ENCODE measurements at places on chromosomes 7 and 10. TPM values are rescaled to one million over a fixed set of nuclear protein-coding genes. Genes with fewer than 3 reads are reported as not detected.

GRCh38 chr7:46654546-46655443, 733.7 kb upstream of the IGFBP3 start:
- no peak overlapping the region for H3K4me3 ChIP-seq
- no peaks in the 10 kb centered on the region for H3K27me3 ChIP-seq
- DNase-seq, result no peak
- H3K36me3 ChIP-seq, result peaks cover 14% of the 10 kb centered on the region

DNA sequence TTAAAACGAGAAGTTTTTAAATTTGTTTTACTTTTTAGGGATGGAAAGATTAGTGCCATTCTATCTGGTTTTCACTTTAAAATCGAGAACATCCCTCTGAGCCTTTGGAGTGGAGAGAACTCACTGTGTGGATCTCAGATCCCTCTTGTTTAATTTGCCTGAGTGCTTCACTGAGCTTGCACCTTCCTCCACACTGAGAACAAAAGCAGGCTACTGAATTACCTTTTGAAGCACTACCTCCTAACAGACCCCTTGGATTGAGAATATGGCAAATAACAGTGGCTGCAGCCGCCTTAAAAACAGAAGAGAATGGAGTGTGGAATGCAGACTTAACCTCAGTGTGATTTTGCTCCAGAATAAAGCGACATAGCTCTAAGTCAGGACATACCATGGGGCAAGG, 204.7 kb downstream of the CNTNAP2 start:
- no peak overlapping the region for H3K4me3 ChIP-seq
- DNase-seq, result no peak
- H3K4me1 ChIP-seq, result 0 out of 2 replicates have a peak, but pooled peaks cover 4% of the 10 kb centered on the region
- H3K27me3 ChIP-seq, result no peaks in the 10 kb centered on the region
- H3K36me3 ChIP-seq, result no peaks in the 10 kb centered on the region

DNA sequence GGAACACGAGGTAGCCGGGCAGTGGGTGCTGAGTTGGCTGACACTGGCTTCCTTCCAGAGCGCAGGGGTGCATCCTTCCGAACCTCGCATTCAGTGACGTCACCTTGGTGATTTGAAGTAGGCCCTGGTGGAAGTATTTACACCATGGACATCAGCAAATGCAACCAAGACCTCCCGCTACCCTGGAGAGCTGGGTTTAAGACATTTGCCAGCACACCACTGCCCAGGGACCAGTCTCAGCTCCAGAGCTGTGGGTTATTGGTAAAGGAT, 106.4 kb upstream of the GPR26 start:
- peaks cover 11% of the 10 kb centered on the region for H3K4me1 ChIP-seq
- no peak overlapping the region for H3K4me3 ChIP-seq
- H3K27ac ChIP-seq, result no peak overlapping the region
- peaks cover 3% of the 10 kb centered on the region for H3K27me3 ChIP-seq

GRCh38 chr7:143846692-143847091, 55.3 kb downstream of the TCAF1 start:
- peaks cover 2% of the 10 kb centered on the region for H3K36me3 ChIP-seq
- no peaks in the 10 kb centered on the region for H3K4me1 ChIP-seq
- no peaks in the 10 kb centered on the region for H3K27me3 ChIP-seq

DNA sequence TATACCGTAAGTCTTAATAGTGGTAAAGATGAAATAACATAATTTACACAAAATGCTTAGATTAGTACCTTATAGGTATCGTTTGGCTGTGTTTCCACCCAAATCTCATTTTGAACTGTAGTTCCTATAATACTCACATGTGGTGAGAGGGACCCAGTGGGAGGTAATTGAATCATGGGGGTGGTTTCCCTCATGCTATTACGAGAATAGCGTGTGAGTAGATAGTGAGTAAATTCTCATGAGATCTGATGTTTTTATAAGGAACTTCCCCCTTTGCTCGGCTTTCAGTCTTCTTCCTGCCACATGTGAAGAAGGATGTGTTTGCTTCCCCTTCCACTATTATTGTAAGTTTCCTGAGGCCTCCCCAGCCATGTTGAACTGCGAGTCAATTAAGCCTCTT, 426.3 kb upstream of the POT1 start:
- DNase-seq, result no peak
- H3K27me3 ChIP-seq, result no peaks in the 10 kb centered on the region
- H3K4me1 ChIP-seq, result no peaks in the 10 kb centered on the region

CTBP2 gene
- 175 TPM for total RNA-seq

GRCh38 chr10:47166405-47166777, 133.6 kb upstream of the GDF10 start:
- no peaks in the 10 kb centered on the region for H3K4me1 ChIP-seq
- DNase-seq, result no peak
- no peak overlapping the region for H3K27ac ChIP-seq
- H3K36me3 ChIP-seq, result peaks cover 25% of the 10 kb centered on the region
- no peak overlapping the region for H3K4me3 ChIP-seq
- no peaks in the 10 kb centered on the region for H3K27me3 ChIP-seq

MDH2 gene
- total RNA-seq, result 298 TPM

FAM24B gene
- total RNA-seq, result 5.3 TPM
